ENCODE measurements at places on chromosomes 7 and 10.

DNA sequence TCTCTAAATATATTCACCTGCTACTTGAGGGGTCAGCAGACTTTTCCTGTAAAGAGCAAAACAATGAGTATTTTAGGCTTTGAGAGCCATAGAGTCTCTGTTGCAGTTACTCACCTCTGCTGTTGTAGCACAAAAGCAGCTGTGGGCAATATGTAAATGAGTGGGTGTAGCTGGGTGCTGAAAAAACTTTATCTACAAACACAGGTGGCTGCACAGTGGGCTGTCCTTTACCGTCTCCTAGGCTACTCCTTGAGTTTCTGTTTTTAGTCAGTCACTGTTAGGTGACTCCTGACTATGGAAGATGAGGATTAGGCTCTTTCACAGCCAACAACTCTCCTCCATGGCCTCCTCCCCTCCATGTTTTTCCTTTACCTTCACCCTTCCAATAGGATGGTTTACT lies 286.1 kb upstream of the C7orf33 start:
- DNase-seq, result no peak

DNA sequence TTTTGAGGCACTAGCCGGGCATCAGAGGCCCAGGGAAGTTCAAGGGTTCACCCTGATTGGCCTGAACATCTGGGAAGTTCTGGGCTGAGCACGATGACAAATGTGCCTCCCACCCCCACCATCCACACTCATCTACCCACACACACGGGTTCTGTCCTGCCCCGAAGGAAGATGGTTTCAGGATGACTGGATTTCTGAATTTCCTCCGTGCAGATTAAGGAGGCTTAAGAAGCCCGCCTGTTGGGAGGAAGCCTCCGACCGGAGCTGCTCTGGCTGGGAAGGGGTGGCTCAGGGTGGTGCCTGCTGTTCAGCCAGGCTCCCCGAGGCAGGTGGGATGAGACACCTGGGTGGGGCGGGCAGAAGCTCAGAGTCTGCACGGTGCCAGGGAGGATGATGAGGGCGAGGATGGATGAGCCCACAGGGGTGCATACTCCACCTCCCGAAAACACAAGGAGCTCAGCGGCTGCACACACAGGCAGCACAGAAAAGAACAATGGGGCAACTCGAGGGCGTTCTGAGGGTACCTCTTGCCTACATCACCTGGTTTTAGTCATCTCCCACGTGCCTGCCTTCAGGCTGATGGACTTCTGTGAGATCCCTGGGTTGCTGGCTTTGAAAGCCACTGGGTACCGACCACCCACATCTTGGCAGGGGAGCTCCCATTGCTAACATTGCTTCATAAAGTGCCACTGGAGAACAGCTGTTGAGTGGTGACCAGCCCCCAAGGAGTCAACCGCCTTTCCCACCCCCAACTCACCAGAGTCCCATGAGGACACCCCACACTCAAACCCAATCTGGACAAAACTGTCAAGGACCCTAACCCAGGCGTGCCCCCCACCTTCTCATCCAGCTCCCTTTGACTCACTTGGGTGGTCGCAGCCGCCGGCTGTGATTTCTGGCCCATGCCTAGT lies 41.2 kb downstream of the CALML3 start:
- no peak for DNase-seq

DNA sequence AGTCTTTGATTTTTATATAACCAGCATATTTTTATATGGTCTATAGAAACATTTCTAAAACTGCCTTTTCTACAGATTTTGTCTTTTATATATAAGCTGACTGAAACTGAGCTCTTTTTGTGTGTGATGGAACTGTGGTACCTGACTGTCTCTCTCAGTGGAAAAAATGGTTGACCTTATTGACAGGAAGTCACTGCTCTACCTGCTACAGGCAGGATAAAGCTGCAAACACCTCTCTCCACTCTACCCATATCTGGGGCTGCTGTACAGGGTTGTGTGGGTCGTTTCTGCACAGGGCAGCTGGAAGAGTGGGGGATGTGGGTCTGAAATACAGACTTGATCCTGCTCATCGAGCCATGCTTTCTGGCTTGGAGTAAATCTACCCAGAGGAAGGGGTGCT lies 48.5 kb downstream of the BBS9 start:
- no peak for DNase-seq

GRCh38 chr10:36880898-36881297 lies 244.5 kb upstream of the ANKRD30A start:
- no peak for DNase-seq

DNA sequence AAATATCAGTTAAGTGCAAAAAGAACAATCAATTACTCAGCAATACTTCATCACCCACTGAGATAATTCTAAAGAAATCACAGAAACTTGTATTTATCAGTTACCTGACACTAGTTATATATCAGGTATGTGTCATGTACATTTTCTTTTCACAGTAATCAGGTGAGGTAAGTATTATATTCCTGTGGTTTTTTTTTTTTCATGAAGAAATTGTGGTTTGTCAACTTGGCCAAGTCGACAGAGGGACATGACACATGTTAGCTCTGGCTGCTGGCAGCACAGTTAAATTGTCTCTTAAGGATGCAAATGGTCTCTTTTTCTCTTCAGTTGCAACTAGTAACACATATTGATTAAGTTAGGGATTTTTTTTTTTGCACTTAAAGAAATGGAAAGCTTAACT lies 13.7 kb upstream of the GPR141 start:
- DNase-seq, result no peak

- DNase-seq, result no peak
Measured at GRCh38 chr10:82943142-82943541, 1068.1 kb downstream of the NRG3 start.

DNA sequence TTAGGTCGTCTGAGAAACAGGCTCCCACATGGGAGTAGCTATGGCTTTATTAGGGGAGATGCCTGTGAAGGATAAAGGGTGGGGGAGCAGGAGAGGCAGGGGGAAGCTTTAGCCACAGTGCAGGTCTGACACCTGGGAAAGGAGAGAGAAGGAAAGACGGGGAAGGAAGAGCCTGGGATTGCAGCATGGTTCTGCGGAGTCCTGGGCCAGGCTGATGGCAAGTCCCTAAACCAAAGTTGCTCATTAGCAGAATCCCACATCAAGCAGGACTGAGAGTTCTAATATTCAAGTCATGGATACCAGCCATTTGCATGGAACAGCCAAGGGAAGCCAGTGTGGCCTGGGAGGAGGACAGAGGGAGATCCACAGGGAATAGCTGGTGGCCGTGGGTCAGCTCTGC lies 414.8 kb downstream of the RPS24 start:
- DNase-seq, result no peak
